ENCODE measurements at places on chromosomes 12 and 14.

- DNase-seq, result no peak
These were observed 35.7 kb downstream of the PAWR start for GRCh38 chr12:79655036-79655435.

- no peak for DNase-seq
These were observed 13.1 kb downstream of the ZDHHC22 start for GRCh38 chr14:77128414-77128891.

- DNase-seq, result no peak
These were observed 15.8 kb upstream of the ORAI1 start for GRCh38 chr12:121610239-121611149.

DNA sequence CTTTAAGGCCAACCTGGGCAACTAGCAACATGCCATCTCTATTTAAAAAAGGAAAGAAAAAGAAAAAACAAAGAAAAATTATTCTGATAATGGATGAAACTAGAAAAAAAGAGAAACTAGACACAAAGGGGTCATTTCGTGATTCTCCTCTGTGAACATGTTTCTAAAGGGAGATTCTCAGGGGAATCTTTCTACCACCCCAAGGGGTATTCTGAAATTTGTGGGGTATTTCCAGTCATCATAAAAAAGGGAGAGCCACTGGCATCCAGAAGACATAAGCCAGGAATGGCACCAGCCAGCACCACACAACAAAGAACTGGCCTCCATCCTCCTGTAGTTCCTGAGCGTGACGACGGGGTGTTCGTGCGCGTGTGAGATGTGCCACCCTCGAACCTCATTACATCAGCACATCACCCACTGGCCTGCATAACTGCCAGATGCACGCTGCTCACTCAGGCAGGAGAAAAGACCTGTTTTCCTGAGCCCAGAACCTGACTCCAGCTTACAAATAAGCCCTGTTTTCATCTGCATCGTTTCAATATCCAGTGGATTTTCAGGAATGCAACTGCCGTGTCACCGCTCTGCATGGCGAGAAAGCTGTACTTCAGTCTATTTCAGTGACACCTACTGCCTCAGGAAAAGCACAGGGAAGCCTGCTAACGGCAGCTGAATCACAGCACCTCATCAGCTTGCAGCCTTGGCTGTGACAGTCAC is 23.9 kb downstream of the STX2 start:
- DNase-seq, result no peak

DNA sequence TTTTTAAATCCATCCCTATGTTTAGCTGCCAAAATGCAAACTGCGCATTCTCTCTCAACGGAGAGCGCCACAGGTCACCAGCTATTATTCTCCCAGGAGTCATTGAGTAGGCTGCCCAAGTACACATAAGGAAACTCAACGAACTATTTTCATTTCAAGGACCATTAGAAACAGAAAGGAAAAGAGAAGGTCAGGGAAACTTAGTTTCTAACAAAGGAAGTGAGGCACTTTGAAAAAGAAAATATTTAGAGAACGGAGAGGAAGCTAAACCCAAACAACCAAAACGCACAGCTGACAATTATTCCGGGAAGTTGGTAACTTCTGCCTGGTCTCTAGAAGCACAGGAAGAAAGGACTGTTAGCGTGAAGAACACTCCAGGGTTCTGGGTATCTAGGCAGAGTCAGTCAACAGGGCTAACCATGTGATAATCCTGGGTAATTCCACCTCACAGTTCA is 23.5 kb downstream of the GPHB5 start:
- no peak for DNase-seq

Data from activated naive CD8-positive, alpha-beta T cell treated with anti-CD3 and anti-CD28 coated beads, Interleukin-2, amount 50 U/mL, for 16 hours (primary cell).